Activated CD4-positive, CD25-positive, alpha-beta regulatory T cell (primary cell): ENCODE measurements at places on chromosomes 11 and 22.

GRCh38 chr11:60987577-60988277 lies 16.2 kb downstream of the CD6 start:
- no peak for DNase-seq

DNA sequence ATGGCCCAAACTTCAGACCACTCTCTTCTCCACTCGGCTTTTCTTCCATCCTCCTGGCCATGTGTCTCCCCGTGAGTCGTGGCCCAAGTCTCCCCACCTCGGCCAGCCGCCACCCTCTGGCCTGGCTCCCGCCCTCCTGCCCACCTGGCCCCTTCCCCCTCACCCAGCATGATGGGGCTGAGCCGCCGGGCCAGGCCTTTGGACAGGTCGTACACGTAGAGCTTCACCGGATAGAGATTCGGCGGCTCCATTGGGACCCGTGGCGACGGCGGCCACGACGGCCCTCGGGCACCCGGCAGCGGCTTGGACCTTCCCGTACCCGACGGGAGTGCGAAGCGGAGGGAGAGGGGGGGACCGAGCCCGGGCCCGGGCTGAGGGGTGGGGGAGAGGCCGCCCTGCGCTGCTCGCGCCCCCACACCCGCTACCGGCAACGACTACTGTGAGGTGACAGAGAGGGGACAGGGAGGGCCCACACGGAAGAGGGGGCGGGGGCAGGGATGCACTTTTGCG lies at the start of gene DESI1:
TSS of gene DESI1 (minus strand) at position 455 of the 510 bp plus-strand sequence. CDS start at position 251, 204 bp downstream.
- no peak for DNase-seq

DNA sequence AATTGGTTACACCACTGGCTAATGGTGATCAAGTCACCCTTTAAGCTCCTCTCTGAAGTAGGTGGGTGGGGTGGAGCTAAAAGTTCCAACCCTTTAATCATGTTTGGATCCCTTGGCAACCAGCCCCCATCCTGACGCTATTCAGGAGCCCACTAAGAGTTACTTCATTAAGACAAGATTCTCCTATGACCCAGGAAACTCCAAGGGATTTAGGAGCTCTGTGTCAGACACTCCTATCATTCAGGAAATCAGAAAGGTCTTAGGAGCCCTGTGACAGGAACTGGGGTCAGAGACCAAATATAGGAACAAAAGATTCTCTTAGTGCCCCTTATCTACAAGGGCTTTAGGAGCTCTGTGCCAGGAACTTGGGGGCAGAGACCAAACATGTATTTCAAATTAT lies 141.3 kb downstream of the ATG16L2 start:
- DNase-seq: no peak

DNA sequence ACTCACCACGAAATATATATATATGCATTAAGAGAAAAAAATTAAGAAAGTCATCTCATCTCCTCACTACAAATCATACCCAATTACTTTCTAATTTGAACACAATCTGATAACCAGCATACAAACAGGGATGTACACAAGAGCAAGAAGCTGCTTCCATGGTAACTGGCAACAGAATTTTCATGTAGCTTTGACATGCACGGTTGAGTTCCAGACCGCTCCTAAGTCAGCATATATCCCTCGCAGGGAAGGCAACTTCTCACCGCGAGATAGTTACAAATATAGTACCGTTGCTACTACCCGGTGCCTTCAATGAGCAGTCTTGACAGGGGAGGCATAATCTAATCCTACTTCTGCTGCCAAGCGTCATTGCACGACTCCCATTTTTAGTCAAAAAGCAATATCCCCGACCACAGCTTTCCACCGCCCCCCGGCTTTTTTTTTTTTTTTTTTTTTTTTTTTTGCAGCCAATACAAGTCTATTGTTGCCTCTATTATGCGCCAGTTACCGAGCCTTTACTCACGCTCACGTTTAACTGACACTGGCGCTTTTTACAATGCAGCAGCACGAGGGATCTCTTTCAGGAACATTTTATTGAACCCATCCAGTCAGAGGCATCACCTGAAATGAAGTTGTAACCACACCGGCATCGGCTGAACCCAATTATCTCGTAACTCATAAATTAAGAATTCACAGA lies 2.2 kb downstream of the CADM1 start:
- DNase-seq: no peak

DNA sequence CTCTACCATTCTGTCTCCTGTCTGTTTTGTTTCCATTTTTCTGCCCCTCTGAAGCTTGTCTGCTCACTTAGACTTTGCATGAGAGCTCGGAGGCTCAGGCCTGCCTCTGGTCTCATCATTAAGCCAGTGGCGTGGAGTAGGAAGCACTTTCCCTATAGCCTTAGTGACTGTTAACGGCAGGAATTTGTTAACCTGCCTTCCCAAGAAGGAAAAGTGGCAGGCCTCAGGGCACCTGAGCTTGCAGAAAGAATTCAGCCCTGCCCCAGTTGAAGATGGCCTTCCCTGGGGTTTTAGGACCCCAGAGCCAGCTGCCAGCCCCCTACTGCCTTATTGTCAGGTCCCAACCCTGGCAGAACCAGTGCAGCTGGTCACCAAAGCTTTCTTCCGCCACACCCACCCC lies 93.2 kb downstream of the PKNOX2 start:
- no peak for DNase-seq
